ENCODE measurements at places on chromosomes 2 and 18.

GRCh38 chr2:217203086-217203485, 343.2 kb upstream of the TNP1 start:
- no peak for DNase-seq

DNA sequence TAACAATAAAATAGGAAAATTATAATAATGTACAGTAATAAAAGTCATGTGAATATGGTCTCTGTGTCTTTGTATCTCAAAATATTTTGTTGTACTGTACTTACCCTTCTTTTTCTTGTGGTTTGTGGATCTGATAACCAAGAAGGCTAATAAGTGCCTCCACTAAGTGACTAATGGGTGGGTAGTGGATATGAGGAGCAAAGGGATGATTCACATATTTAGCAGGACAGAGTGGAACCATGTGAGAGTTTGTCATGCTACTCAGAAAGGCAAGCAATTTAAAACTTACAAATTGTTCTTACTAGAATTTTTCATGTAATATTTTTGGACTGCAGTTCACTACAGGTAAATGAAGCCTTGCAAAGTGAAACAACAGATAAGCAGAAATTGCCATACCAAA, 1241.2 kb upstream of the CDH2 start:
- DNase-seq = no peak

GRCh38 chr2:241509155-241509784, 886 bp upstream of the STK25 start:
- DNase-seq = no peak

DNA sequence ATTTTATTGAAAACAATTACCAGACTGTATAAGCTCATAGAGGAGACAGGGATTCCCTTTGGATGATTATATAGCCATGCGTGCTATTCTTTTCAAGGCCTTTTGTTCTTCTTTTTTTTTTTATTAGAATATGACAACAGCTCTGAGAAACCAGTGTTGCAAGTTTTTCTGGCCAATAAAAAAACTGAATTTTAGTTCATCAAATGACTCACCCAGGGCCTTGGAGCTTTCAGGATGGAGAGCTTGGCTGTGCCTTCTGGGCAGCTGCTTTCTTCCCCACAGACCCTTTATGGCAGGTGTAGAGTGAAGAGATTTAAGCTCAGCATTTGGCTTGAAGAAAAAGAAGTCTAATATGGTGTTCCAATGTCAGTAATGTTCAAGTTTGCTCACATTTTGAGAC, 497.9 kb upstream of the FANCL start:
- DNase-seq = no peak

- no peak for DNase-seq
Measured at GRCh38 chr2:68908392-68908970, 37.3 kb upstream of the BMP10 start.

DNA sequence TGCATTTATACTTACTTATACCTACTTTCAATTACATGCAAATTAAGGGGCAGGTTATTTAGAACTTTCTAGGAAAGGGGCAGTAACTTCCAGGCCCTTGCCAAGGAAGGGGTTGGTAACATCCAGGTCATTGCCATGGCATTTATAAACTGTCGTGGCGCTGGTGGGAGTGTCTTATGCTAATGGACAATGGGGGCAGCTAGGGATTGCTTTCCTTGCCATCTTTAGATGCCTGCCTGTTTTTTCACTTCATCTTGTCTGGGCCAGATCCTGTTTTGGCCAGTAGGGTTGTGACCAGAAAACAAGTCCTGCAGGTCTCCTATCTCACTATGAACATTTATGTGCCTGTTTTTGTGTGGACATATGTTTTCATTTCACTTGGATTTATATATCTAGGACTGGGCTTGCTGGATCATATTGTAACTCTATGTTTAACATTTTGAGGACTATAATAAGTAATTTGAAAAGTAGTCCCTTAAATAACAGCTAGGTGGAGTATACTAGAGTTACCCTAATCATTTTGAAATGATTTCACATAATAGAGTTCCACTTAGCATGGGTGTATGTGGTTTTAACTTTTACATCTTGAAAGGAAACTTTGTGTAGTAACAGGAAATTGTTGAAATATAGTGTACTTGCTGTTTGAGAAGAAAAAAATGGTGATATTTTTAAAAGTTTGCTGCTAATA, 56.1 kb downstream of the LCLAT1 start:
- DNase-seq = no peak

DNA sequence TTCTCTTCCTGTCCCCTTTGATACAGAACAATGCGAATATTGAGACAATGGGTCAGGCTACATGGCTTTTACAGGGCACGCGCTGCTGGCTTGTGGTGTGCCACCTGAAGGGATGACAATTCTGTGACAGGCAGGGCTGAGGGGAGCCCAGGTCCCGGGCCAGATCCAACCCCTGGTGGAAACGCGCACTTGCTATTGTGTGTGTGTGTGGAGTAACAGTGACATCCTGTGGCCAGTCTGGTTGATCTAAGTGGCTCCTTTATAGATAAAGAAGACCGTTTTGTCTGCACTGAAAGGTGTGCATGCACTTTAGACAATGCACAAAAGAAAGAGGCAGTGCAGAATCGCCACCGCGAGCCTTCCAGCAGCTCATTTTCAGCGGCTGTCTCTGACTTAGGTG, 273.6 kb downstream of the HRH4 start:
- DNase-seq = no peak

DNA sequence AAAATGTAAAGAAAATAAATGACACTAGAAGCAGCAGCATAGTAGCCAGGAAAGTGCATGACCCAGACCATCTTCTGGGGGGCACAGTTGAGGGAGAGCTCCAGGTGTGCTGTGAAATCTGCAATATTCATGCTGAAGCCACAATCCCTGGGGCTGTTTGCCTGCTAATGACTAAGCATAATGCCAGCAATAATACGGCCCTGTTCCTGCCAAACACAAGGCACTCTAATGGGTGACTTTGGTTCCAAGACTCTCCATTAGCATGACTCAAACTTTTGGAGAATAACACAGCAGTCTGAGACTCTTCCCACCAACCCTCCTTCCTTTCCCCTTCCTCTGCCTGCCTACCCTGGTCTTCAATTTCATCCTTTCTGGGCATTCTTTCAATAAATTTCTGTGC, 77.9 kb upstream of the DOCK10 start:
- DNase-seq = no peak

DNA sequence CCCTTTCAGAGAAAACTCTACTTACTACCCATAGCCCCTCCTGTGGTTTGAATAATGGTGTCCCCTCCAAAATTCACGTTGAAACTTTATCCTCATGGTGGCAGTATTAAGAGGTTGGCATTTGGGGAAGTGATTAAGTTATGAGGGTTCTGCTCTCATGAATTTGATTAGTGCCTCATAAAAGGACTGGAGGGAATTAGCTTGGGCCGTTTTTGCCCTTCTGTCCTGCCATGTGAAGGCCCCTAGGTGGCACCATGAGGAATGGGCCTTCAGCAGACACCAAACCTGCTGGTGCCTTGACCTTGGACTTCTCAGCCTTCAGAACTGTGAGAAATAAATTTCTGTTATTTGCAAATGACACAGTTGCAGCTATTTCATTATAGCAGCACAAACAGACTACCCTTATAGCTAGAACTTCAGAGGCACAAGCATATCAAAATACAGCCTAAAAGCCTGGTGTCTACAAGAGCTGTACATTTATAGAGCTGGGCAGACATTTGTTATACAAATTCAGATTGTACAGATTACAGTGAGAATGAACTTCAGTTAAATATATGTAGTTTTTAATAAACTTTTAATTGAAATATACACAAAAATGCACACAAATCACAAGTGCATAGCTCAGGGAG, 2.6 kb upstream of the PTPN2 start:
- DNase-seq = no peak

GRCh38 chr18:26840965-26841364, 24.5 kb downstream of the AQP4 start:
- no peak for DNase-seq

DNA sequence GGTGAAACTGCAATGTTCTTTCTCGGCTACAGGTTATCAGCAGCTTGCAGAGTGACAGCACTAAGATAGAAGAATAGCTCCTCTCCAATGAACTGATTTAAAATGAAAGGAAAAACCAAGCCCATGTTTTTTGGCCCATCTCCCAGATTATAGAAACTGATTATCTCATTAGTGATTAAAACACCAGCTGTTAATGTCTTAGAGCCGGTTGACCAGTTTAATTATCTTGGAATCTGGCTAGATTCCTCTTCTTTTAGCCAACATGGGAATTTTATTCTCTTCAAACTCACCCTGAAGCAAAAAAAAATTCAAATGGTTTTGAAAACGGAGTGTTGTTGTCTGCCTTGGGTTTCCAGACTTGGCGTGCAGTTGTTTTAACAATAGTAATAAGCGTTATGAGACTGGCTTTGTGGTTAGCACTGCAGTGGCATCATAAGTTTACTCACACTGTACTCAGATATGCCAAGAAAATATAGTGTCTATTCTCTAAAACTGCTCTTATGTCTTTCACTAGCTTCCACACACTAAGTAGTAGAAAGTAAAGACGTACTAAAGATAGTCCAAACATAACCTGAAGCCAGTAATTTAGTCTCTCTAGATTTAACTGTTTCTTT, 665.3 kb downstream of the STK39 start:
- DNase-seq = no peak

- no peak for DNase-seq
Measured at GRCh38 chr2:150370561-150370960, 116.9 kb downstream of the RND3 start.

GRCh38 chr2:155404433-155405002, 706.0 kb downstream of the KCNJ3 start:
- DNase-seq = no peak

GRCh38 chr2:181810823-181811695, 80.5 kb upstream of the ITPRID2 start:
- DNase-seq = no peak

DNA sequence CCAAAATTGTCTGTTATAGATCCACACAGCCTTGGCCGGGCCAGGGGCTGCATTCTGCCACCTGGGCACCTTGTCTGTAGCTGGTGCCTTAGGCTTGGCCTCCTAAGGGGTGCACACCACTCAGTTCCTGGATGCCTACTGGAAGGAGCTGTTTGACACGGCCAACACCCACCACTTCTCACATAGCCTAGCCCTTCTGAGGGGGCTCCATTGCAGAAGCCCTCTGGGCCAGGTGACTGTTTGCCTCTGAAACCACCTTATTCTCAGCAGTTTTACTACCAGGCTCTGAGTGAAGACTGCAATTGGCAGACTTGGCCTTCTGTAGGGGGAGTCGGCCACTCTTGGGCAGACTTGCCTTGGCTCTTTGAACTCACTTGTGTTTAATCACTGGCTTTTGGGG, 39.5 kb downstream of the EPHA4 start:
- no peak for DNase-seq

DNA sequence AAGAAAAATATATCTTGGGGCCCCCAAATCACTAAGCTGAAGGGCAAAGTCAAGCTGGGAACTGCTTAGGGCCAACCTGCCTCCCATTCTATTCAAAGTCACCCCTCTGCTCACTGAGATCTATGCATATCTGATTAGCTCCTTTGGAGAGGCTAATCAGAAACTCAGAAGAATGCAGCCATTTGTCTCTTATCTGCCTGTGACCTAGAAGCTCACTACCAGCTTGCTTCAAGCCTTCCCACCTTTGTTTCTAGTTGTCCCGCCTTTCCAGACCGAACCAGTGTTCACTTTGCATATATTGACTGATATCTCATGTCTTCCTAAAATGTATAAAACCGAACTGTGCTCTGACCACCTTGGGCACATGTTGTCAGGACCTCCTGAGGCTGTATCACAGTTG, 479.4 kb downstream of the METTL4 start:
- DNase-seq = no peak

- DNase-seq = no peak
Measured at GRCh38 chr2:2683606-2684224, 352.6 kb upstream of the MYT1L start.

DNA sequence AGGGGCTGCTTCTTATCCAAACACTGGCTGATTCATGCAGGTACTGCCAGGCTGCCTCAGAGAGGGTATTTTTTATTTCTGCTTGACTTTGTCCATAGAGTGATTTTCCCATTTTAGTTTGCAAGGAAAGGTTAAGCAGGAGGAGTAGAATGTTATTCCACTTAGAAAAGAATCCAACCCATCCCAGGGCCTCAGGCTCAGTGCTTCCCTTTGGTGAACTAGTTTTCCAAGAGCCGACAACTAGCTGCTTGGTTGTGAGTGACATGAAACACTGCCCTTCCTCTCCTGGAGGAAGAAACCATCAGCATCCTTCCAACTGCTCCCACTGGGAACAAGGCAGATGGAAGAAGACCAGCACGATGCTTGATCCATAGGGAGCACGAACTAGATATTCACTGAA, 58.5 kb downstream of the BCL2 start:
- no peak for DNase-seq

DNA sequence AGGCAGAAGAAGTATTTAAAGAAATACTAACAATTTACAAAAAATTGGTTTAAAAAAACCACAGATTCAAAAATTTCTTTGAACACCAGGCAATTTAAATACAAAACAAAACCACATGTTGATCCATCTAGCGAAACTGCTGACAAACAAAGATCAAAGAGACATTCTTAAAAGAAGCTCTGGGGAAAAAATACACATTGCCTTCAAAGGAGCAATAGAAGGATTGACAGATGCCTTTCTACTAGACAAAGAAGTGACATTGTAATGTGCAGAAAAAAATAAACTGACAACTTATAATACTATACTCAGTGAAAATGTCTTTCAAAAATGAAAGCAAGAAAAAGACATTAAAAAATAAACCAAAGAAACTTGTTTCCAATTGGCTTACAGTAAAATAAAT, 12.6 kb upstream of the EIF2AK3 start:
- no peak for DNase-seq

DNA sequence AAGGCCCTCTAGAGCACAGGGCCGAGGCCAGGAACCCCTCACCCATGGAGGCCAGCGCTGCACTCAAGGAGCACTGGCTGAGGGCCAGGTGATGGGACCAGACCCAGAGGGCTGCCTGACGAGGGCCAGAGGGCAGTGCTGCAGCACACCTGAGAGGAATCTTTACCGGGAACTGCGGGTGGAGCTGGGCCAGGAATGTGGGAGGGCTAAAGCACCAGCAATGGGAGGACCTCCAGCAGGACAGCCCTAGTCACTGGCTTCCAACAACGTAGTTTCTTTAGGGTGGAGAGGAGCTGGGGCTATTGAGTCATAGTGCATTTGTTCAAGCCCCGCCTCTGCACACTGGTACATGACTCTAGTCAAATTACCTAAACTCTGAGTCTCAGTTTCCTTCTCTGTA, 143.4 kb downstream of the TMEM17 start:
- DNase-seq = no peak
